ENCODE measurements at places on chromosomes 11 and 22.

DNA sequence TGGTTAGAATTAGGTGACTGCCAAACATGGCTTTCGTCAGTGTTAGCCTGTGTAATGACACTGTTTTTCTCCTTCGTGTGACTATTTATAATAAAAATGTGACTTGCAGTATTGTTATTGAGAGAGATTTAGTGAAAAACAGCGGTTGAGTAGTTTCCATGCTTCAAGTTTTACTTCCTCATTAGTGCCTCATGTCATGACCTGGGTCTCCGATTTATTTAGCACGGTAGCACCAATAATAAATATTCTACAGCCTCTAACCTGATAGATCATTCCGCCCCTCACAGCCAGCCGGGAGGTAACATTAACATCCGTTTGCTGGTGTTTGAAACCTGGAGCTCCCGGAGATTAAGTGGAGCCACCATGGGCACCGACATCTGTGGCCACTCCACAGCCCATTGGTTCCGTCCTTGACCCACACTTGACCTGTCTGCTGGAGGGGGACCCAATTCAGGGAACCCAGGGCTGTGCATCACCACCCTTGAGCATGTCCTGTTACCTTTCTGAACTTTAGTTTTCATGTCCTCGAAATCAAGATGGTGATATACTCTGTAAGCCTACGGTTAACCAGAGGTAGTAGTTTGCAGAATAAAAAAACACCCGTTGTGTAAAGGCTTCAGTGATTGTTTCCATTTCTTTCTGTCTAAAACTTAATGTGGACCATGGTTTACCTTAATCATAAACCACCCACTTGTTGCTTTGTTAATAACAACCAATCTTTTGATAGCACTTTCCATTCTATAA is 104.1 kb downstream of the ATXN10 start:
- no peak for DNase-seq

- DNase-seq = peak; percentile 84
These were observed 16.0 kb downstream of the FZD4 start for GRCh38 chr11:86938900-86939880.

- no peak for DNase-seq
These were observed 18.5 kb downstream of the PTPRJ start for GRCh38 chr11:47998733-47999359.

DNA sequence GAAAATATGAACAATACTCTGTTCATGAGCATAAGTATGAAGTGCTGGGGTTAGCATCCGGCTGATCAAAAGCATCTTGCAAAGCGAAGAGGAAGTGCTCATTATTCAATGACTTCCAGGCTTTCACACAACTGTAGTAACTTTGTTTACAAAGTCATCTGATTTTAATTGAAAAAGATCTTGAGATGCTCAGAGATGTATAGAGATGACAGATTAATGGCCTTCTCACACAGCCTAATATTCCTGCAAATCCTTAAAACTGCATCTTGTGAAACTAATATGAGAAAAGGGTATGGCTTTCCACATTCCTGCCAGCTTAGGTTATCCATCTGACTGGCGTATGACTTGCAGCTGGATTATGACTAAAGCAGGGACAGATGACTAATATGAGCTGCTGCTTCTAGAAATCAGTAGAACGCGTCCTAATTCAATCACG is 125.4 kb downstream of the CASP12 start:
- peak; percentile 75 for DNase-seq

- DNase-seq = no peak
These were observed 934 bp upstream of the TMEM132A start for GRCh38 chr11:60923326-60923725.

GRCh38 chr11:120554766-120555432 is 43.4 kb downstream of the GRIK4 start:
- DNase-seq = no peak

- DNase-seq = no peak
These were observed 5.4 kb downstream of the TANGO2 start for GRCh38 chr22:20026204-20026908.

- DNase-seq = no peak
These were observed 165.8 kb upstream of the B3GAT1 start for GRCh38 chr11:134577751-134578395.

GRCh38 chr11:112455791-112456190 is 195.1 kb upstream of the PLET1 start:
- DNase-seq = peak; percentile 9

- DNase-seq = no peak
These were observed 89.6 kb downstream of the UBASH3B start for GRCh38 chr11:122745111-122745510.

- peak; percentile 79 for DNase-seq
These were observed 10.9 kb downstream of the MTMR2 start for GRCh38 chr11:95912902-95913560.

- no peak for DNase-seq
These were observed 46.8 kb downstream of the CACNA1I start for GRCh38 chr22:39617342-39617741.

Data from fibroblast of the aortic adventitia (primary cell).